ENCODE measurements at places on chromosomes 4 and X.

GRCh38 chr4:18734405-18734804 lies 712.9 kb upstream of the LCORL start:
- DNase-seq: no peak

GRCh38 chrX:35244796-35245508 lies 302.4 kb downstream of the FAM47B start:
- no peak for DNase-seq

DNA sequence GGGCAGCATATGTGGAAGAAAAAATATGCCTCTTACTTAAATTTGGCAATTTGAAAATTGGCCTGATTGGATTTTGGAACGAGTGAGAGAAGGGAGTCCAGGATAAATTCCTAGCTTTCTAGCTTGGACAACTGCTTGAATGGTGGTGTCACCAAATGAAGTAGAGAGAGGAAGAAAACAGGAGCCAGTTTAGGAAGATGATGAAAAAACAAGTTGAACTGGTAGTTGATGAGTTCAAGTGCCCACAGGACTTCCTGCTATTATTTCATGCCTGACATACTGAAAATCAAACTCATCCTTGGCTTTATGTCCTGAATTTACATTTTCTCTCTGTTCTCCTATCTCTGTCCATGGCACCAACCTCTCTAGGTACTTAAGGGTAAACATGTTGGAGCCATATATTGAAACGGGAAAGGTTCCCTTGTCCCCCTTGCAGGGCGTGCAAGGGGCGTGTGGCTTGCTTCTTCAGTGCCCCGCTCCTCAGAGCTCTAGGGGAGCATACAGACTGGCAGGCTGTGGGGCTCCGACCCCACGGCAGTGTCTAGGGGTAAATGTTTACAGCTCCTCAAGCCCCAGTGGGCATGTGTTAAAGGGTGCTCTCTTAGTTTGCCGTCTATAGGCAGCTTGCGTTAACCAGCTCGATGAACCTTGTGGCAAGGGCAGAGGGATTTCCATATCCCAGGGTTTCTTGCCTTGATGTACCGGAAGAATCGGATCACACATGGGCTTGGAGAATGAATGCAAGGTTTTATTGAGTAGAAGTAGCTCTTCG lies 250.7 kb upstream of the PGRMC2 start:
- DNase-seq: no peak

DNA sequence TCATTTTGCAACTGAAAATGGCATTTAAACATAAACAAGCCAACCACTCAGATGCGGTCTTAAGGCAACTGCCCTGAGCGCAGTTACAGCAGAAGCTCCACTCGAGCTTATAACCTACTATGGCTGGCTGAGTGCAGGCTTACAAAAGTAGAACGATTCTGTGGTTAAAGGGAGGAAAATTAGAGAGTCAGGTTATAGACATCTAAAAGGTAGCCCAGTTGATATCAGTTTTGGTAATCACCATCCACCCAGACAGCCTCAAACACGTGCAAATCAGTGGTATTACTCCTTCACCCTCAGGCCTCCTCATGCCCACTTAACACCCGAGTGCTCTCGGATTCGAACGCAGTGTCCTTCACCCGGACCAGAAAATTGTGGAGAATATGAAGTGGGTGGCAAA lies 3.1 kb downstream of the LEF1 start:
- DNase-seq: no peak

- DNase-seq: no peak
Observed at GRCh38 chrX:24777660-24778059, 83.9 kb downstream of the POLA1 start.

DNA sequence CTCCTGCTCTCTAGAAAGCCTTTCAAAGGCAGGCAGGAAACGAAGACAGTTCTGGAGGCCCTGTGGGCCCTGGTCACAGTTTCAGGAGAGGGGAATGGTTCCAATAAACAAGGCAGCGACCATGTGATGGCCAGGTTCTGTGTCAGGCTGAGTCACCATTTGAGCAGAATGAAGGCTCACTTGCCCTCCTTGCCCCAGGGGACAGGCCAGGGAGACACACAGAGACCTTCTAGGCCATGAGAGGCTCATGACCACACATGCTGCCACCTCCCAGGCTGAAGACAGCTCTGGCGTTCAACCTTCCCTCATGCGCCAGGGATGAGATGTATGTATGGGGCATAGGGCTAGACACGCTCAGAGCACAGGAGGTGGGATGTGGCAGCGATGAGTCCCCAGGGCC lies 22.9 kb upstream of the TRIM2 start:
- DNase-seq: no peak

GRCh38 chr4:38560768-38561558 lies 103.0 kb upstream of the KLF3 start:
- no peak for DNase-seq
